ENCODE measurements at places on chromosomes 2 and 18.

DNA sequence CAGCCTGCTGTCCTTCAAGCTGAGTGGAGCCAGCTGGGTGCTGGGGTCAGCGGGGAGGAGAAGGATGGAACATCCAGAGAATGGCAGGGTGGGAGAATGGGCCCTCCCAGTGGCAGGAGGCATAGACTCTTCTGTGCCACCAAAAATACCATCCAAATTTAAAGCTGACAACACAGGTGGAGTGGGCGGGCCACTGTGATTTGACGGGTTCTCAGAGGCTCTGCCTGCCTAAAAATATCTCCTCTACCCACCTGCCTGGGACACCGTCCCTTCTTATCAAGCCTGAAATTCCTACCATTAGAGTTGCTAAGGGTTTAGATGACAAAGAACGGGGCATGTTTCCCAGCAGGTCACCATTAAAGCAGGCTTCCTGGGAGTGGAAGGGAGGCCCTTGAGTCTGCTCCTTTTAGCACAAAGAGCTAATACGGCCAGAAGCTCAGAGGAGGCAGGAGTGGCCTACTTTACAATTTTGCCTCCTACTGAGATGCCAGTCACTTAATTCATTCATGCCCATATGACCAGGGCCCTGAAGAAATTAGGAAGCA is 19.8 kb upstream of the MARCHF4 start:
- DNase-seq = no peak

- no peak for DNase-seq
These were observed 45.8 kb downstream of the GALNT13 start for GRCh38 chr2:153917570-153917969.

DNA sequence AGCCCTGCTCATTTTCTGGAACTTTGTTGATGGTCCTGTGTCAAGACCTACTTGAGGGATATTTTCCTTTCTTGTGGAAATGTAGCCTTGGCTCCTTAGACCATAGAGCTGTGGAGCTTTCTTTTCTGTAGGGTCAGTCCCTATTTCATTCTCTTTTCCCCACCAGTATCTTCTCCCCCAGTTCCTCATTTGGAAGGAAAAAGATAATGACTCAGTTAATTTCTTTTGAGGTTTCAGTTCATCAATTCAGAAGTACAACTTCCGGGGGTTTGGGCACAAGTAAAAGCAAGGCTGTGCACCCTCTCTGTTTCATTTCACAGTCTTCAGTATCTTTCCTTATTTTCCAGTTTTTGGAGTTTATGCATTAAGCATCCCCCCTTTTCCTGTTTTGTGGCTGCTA is 70.7 kb downstream of the CDC42EP3 start:
- peak; percentile 42 for DNase-seq

GRCh38 chr2:69994166-69994565 is 32.7 kb upstream of the ASPRV1 start:
- DNase-seq = no peak

GRCh38 chr2:105313877-105314276 is 15.7 kb downstream of the TGFBRAP1 start:
- peak; percentile 77 for DNase-seq

GRCh38 chr2:237487496-237487895 is 445 bp downstream of the MLPH start:
- DNase-seq = no peak

DNA sequence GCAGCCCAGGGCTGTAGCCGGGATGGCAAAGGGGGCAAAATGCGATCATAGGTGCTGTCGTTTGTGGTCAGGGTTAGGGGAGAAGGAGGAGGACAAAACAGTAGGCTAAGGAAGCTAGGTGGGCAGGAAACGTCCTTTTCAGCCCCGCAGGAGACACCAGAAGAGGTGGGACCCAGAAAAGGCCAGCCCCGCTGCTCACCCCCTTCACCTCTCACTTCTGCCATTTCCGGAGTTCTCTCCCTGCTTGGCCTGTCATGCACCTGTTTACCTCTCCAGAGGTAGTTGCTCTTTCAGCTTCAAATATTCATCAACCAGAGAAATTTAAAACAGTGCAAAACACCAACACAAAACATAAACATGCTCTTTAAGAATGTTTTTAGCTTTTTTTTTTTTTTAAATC is 849 bp downstream of the AQP4 start:
- no peak for DNase-seq

DNA sequence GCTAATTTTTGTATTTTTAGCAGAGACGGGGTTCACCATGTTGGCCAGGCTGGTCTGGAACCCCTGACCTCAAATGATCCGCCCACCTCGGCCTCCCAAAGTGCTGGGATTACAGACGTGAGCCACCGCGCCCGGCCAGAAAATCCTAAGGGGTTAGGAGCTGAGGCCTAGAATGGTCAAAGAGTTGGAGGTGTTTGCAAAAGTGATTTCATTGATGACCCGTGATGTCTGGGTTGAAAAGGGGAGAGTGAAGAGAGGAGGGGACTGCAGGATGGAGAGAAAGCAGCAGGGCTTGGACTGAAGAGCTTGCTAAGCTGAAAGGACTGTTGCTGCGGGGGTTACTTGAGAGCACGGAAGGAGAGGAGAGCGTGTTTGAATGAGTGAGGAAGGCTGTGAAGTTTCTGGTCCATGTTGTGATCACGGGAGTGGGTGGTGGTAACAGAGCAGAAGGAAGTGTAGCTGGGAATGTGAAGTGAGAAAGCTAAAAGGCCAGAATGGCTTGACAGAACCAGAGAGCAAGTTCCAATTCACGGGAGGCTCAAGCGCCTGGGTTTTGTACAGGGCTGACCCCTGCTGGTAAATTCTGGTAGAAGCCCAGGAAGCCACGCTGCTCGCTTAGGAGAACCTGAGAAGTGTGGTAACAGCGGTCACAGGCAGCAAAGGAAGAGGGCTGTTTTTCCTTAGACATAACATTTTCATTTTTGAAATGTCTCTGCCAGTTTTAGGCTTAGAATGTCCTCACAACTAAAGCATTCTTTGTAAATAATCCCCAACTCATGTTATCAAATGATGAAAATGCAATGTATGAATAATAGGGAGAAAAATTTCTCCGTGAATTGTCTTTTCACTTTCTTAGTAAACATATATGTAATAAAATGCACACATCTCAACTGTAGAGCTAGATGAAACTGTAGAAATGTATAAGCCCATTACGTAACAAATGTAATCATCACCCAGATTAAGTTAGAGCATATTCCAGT is 40.5 kb upstream of the ACTR2 start:
- peak; percentile 84 for DNase-seq

DNA sequence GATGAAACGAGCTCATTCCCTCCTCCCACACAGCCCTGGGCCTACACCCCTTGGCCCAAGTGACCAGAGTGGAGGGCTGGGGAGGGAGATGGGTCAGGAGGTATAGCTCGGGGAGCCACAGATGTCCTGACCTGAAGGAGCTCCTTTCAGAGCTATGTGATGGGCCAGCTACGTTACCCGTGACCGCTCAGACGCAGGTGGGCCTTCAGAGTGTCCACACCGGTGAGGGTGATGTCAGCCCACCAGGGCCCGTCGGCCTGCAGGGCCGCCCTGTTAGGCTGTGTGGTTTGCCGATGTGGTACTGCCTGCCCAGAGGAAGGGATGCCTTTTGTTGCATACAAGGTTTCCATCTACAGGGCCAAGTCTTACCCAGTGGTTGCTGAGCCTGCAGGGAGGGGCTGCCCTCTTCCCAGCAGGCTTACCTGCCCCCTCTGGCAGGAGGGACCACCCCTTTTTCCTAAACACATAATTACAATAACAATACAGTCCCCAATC is 41.8 kb upstream of the FOSL2 start:
- DNase-seq = no peak

- DNase-seq = no peak
These were observed 129.7 kb upstream of the MGAT5 start for GRCh38 chr2:134124047-134124753.

DNA sequence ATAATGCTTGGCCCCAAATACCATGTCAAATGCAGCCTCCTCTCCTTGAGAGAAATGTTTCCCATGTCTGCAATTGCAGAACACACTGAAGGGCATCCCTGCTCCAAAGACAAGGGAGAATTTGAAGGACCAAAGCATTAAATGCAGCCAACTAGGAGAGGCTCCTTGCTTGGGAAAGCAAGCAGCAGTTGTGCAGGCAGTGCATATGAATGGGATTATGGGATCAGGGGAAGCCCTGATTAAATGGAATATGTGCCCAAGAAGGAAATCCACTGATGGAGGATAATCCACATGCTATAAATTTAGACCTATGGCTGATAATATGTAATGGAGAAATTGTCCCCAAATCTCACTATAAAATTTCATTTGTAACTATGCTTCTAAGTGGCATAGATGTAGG is 116.1 kb downstream of the NCKAP5 start:
- no peak for DNase-seq

DNA sequence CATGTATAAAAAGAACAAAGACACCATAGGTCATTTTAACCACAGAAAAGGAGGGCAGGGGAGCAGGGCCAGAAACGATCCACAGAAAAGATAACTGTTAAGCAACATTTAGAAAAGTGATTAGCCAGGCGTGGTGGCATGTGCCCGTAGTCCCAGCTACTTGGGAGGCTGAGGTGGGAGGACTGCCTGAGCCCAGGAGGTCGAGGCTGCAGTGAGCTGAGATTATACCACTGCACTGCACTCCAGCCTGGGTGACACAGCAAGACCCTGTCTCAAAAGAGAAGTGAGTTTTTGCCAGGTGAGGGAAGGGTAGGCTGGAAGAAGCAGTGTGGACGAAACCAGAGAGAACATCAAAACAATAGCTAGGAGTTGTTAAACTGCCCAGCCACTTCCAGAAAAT is 3.3 kb downstream of the WDR12 start:
- DNase-seq = no peak

DNA sequence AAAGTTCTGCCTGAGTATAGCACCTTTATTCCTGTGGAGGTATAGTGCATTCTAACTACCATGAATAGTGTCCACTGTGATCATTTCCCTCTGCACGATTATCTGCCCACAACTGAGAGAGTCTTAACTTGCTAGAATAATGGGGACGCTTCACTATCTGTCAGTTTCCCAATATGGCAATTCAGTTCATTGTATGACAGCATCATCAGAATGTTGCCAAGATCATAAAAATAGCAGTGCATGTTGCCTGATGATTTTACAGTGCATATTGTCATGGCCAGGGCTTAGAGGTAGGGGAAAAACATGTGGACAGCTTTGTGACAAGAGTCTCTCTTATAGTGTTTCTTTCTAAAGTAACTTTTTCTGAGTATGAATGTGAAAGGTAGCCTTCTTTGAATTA is 6.1 kb downstream of the RASGRP3 start:
- no peak for DNase-seq

GRCh38 chr2:69742322-69742952 is 503 bp downstream of the ANXA4 start:
- peak; percentile 15 for DNase-seq

DNA sequence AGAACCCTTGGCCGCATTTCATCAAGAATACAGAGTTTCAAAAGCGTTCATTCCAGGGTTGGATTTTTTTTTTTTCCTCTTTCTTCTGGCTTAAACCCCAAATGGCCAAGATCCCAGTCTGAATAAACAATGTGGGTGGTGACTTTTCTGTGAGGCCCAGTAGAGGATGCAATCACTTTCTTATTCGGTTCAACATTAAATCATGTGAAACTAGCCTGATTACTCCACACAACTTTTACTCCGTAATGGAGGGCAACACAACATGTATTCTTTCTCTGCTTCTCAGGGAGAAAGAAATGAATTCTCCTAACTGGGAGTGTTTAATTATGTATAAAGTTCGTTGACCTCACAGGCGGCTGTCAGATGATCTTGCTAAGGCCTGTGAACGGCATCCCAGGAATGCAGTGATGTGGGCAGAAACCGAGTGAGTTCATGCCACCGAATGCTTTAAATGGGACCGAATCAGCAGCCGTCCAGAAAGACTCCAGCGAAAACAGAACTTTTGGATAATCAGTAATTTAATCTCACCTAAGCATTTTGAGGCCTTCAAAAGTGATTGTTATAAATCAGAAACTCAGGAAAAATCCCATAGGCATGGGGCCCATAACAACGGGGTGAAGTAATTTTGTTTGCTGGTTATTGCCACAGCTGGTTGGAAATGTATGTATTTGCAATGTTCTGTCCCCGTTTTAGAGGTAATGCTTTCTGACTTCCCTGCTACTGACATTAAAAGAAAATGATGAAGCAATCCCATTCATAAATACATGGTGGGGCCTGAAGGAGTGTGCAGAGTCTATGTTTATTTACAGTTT is 81.5 kb downstream of the BCL2 start:
- no peak for DNase-seq

DNA sequence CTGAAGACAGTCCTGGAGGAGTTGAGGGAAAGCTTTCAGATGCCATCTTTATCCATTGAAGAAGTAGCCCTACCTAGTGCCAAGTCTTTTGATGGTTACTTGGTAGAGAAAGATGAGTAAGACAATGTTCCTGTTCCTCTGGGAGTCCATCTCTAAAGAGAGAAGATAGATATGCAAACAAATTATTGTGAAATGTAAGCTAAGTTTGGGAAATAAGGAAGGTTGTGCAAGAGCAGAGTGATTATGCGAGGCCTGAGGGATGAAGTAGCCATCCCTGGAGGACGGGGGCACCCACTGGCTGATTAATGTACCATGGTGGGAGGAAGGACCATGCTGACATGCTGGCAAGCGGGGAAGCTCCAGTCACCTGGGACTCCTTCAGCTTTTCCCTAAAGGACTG is 994 bp upstream of the DTNA start:
- DNase-seq = no peak

GRCh38 chr2:177315364-177315763 is 50.8 kb upstream of the NFE2L2 start:
- DNase-seq = no peak

GRCh38 chr2:239092571-239093294 is 244.8 kb downstream of the TWIST2 start:
- no peak for DNase-seq

DNA sequence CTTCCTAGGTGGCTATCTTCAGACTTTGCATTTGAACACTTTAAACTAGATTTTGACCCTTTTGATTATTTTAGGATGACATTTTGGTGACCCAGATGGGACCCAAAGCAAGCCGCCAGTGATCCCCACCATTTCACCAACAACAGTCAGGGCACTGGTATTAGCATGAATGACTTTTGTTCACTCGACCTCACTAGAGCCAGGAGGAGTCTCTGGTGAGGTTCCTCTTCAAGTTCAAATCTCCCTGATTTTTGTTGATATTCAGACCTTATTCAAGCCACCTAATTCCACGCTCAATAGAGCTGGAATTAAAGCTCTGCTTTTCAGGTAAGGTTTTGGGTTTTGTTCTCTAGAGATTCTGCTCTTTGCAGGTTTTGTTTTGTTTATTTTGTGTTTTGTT is 202.3 kb downstream of the MREG start:
- no peak for DNase-seq

- DNase-seq = no peak
These were observed 5.0 kb downstream of the CHST10 start for GRCh38 chr2:100412466-100412865.

Measured in Kasumi-1 (cell line).